ENCODE measurements at places on chromosomes 6 and 20.
A peak's percentile ranks its signal among the peaks of the same experiment; 100 is the strongest.

DNA sequence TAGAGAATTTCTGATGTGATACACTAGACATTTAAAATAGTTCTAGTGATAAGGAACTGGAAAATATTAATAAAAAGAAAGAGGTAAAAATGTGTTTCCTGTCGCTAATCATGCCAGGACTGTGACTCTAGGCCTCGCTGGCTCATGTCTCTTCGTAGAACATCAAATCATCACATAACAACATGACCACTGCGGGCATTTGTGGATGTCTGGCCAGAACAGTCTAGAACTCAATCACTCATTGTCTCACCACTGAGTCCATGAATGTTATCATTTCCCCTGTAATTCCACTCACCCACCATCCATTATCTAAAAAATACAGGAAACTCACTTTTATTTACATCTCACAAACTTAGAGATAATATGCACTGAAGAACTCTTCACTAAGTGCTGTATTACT lies 3.4 kb downstream of the HMGN3 start:
- no peak for DNase-seq

GRCh38 chr6:41097467-41098090 lies 24.8 kb downstream of the NFYA start:
- DNase-seq, result no peak

GRCh38 chr6:139941826-139942225 lies 567.4 kb upstream of the CITED2 start:
- DNase-seq, result no peak

DNA sequence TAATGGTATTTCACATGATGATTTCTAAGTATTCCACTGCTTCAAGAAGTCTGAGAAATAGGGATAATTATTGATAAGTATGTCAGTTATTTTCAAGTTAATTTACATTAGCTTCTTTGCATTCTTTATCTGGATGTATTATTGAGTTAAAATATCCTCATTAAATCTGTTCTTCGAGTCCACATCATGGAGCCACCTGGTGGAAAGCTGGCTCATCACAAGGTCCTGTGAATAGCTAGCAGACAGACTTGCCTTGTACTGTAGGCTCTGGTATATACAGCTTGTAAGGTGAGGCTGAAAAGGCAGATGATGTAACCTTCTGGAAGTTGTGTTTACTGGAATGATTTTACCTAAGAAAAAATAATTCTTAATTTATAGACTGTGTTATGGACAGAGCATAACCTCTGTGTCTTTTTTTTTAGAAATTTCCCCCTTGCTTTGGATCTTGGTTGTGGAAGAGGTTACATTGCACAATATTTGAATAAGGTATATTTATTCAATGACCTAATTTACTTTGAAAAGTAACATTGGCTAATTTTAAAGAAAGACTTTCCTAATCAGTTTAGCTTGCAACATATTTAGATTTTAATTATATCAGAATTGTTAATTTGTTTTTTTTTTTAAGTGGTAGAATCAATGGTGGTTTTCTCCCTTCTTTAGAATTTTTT lies 3.5 kb downstream of the NDUFAF5 start:
- DNase-seq, result peak; percentile 18
